ENCODE measurements at places on chromosomes 2 and 18.

GRCh38 chr2:64820901-64821300 is 167.2 kb upstream of the SERTAD2 start:
- no peak for ATAC-seq

- ATAC-seq = no peak
Measured at GRCh38 chr18:9842448-9842847, 43.3 kb upstream of the TXNDC2 start.

DNA sequence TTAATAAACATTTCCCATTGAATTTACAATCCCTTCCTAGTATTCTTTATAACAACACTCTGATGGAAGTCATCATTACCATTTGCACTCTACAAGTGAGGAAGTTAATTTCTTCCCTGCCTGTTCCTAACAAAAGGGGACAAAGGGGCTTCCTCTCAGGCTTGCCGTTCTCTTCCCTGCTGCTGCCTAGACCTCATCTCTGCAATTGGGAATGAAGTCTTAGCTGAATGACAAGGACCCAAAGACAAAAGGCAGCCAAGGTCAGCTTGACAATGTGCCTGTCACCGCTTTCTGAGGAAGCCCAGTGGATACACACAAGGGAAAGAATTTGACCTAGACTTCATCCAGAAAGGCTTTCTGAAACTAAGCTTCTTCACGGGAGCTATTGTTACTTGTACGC is 416.4 kb downstream of the CMPK2 start:
- ATAC-seq = no peak

- no peak for ATAC-seq
Measured at GRCh38 chr2:41899189-41899588, 148.6 kb upstream of the PKDCC start.

- ATAC-seq = no peak
Measured at GRCh38 chr18:48430150-48430549, 21.0 kb upstream of the ZBTB7C start.

DNA sequence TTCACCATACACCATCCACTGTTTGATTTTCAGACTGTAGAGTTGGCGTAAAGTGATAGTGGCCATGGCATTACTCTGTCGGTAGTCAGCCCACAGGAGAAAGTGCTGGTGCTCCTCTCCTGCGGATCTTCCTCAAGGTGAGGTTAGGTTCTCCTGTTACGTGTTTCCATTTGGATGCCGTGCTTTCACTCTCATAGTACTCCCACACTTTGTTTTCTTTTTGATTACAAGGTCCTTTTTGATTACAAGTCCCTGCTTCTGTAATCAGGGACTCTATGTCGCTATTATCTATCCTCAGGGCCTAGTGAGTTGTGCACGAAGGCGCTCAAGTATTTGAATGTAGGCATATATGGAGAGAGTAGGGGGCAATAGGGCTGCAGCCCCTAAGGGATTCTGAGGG is 4.3 kb downstream of the TAF4B start:
- ATAC-seq = no peak

GRCh38 chr2:120828829-120829632 is 93.4 kb downstream of the GLI2 start:
- no peak for ATAC-seq

DNA sequence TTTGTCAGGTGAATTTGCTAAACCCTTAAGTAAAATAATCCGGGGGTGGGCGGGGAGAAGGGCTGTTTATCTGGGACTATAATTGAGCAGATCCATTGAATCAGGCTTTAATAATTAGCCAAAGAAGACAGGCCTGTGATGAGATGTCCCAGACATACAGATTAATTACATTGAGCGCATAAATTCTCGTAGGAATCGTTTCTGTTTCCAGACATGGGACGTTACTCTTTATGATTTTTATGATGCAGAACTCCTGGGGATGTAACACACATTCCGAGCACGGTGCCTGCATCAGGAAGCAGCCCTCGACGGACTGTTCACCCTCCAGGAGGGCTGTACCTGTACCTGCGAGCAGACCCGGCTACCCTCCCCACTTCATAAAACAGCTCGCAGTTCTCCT is 88.9 kb downstream of the SMIM21 start:
- ATAC-seq = no peak
